ENCODE measurements at places on chromosomes 6 and 20.

DNA sequence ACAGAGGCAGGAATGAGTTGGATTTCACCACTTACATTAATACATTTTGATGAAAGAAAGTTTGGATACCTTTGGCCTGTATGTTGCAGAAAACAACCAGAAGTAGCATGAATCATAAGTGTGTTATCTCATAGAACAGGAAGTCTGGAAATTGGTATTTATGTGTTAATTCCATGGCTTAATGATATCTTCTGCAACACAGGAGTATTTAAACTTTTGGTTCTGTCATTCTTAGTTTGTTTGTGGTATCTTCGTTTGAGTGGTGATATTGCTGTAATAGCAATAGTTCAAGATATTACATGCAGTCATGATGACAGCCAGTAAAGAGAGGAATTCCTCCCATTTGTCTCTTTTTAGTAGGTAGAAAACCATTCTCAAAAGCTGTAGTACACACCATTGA, 177.3 kb downstream of the CDKAL1 start:
- no peak for DNase-seq

DNA sequence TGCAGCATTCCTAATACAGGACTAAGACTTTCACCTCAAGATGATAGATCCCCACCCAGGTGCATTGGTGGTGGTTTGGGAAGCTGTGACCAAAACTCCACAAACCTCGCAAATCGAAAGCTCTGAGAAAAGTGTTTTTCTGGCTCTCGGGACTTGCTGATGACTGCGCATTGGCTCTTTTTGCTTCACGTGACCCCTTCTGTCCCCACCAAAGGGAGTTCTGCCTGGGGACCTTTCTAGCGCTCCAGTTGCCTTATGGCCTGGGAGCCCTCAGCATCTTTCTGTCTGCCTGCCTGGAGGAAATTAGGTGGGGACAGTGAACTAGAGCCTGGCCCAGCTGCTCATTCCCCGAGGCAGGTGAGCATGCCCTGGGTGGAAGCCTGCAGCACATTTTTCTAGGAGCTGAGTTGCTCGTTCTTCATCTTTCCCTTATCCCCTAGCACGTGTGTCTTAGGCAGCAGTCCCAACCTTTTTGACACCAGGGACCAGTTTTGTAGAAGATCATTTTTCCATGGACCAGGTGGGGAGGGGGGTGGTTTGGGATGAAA, 90.2 kb downstream of the TXNDC5 start:
- DNase-seq = no peak

GRCh38 chr6:32597024-32597423, 7.4 kb upstream of the HLA-DRB1 start:
- no peak for DNase-seq

DNA sequence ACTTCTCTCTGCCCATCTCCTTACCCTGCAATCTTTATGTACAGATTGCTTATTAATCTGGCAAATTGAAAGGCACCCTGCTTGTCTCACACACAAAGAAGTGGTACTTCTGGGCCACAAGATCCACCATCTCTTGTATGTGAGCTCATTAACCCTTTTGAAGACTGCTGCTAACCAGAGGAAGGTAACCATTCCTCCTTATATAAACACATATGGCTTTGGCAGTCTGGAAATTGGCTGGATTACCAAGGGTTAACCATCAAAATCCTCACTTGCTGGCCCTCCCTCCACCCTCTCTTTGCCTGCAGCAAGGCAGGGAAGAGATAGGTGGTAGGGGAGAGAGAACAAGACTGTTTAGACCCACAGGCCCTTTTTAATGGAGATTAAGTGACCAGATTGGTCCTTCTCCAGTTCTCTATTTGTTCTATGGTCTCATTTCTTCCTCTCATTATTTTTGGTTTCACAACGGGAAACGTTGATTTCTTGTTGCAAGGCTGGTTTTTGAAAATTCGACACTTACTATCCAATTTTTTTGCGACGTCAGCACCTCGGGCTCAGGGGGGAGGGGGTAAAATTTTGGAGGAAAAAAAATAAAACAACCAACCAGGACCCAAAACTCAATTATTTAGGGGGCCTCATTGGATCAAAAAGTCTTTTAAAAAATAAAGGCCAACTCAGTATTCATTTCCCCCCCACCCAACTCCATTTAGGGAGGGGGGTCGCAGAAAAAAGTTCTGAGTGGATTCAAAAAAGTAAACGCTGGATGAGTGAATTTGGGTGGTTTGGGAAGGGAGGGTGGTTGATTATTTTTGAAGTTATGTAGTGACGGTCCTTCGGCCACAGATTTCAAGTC, 859 bp downstream of the PPP1R10 start:
- peak; percentile 20 for DNase-seq

DNA sequence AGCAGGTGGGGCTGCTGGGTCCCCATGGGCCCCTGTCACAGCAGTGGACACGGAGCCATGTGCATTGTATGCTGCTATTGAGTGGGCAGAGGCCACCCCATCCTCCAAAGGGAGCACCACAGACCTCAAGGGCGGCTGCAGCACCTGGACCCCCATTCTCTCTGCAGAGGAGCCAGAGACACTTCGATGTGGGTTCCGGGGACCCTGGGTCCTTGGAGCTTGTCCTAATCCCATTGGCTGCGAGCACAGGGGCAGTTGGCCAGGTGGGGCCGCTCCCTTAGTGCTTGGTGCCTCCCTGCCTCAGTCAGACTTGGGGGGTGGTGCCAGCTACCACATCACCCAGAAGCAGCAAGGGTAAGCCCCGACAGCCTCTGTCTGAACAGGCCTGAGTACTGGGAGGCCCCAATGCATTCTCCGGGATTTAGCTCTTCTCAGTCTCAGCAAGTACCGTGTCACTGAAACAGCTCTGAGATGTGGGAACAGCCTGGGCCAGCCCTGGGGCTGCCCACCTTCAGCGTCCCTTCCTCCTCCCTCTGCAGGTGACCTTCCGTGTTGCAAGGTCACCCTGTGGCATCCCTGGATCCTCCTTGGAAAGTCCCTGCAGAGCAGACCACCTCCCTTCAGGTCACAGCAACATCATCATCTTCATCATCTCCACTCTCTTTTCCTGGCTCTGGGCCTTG, 73.9 kb downstream of the GINS1 start:
- DNase-seq = no peak

DNA sequence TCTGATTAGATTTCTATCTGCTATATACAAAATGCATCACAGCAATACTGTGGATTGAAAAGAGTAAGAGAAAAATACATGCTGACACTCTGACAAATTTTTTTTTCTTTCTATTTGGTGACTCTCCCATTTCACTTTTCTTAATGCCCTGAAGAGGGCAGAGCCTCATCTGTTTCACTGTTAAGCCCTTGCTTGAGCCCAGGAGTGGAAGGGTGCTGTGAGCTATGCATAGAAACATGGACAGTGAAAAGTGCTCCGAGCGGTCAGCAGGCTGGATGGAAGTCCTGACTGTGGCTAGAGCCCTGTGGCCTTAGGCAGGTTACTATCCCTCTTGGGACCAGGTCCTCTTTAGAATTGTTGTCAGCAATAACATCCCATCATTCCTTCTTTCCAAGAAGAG, 17.4 kb upstream of the CSE1L start:
- no peak for DNase-seq

GRCh38 chr20:251354-251753, 6.2 kb upstream of the DEFB132 start:
- no peak for DNase-seq

DNA sequence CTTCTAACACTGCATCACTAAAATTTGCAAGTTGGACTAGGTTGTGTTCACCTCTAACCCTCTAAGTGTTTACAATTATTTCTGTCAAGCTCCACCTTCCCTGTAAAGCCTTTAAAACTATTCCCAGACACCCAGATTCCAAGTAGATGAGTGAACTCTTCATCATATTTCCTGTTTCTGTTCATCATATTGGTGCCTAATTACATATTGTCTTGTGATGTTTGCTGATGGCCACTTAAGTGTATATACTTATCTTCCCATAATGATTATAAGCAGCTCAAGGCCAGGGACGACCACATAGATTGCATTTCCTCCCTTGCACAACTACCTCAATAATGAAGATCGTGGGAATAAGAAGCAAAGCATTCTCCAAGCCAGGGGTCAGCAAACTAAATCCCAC, 16.8 kb downstream of the TNFRSF21 start:
- DNase-seq = no peak

DNA sequence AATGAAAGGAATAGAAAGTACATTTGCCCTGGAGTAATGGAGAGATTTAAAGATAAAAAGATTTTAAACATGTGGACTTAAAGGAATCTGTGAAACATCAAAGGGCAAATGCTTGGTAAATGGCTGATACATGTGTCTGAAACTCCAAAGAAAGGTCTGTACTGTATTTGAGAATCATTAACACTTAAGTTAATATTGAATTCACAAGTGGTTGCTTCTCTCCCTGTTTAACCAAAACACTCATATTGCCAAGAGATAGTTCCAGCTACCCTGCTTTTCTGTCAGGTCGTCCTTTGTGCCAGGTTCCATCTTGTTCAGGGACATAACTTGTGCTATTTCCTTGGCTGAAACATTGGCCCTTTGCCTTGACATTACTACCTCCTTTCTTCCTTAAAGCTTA, 171.3 kb upstream of the HS3ST5 start:
- DNase-seq = no peak

DNA sequence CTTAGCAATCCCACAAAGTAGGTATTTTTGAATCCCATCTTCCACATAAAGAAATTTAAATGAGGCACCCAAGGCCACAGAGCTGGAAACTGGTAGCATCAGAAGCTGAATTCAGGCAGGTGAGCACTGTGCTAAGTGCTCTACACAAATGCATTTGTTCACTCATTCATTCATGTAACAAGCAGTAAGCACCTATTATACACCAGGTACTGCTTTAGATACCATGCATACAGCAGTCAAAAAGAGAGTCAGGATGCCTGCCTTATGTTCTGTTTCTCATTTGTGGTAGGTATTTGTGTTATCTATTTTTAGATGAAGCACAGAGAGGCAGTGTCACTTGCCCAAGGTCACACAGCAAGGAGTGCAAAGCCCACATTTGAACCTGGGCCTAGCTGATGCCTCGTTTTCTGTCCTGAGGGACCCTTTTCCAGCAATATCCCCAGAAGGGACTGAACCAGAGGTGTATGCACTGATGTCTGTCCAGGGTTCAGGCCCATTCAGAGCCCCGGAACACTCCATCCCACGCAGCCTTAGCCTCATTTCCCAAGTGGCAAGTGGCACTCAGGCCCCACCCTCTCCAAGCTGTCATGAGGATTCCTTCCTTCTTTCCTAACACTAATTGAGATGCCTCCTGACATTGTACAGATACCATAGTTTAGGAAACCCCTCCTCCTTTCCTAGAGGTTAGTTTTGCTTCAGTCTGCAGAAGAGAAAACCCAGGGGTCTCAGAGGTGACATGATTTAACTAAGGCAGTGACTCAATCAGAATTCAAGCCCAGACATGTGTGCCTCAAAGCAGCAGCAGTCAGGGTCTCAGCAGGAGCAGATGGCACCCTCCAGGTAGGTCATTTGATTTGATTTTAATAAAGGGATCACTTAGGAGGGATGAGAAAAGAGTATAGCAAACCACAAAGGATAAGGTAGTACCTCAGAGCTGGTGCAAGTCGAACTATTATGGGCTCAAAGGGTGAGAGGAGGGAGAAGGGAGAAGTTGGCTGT, 61.2 kb upstream of the SIRPA start:
- DNase-seq = no peak

Data from neural crest cell (in vitro differentiated cells).